ENCODE measurements at places on chromosomes 7 and 10.
A peak's percentile ranks its signal among the peaks of the same experiment; 100 is the strongest.

DNA sequence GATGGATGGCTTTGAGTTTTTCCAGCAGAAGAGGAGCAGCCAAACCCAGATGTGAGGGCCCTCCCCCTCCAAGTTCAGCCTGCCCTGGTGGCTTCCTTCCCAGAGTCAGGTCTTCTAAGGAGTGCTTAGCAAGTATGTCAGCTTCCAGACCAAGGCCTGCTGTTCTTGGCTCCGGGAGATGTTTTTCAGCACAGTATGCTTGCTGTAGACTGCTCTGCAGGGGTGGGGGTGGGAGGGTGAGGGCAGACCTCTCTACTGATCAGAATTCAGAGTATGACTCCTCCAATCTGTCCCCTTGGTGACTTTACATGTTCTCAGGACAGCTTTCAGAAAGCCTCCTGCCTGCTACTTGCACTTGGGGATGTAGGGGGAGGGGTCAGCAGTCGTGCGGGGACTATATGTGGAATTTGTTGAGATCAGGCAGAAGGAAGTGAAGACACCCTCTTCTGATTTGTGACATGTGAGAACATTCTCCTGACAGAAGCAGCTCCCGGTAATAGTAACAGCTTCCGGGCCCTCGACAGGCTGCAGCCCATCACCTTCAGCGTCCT lies 516.4 kb upstream of the ZMIZ1 start:
- no peak for DNase-seq

- peak; percentile 72 for DNase-seq
Observed at GRCh38 chr10:133258066-133258817, 18.4 kb downstream of the ADAM8 start.

GRCh38 chr10:27838361-27838760 lies 92.7 kb upstream of the MKX start:
- no peak for DNase-seq

GRCh38 chr7:145398758-145399157 lies 562.9 kb upstream of the TPK1 start:
- peak; percentile 1 for DNase-seq

GRCh38 chr10:79112881-79113431 lies 44.2 kb downstream of the ZMIZ1 start:
- DNase-seq, result peak; percentile 90

DNA sequence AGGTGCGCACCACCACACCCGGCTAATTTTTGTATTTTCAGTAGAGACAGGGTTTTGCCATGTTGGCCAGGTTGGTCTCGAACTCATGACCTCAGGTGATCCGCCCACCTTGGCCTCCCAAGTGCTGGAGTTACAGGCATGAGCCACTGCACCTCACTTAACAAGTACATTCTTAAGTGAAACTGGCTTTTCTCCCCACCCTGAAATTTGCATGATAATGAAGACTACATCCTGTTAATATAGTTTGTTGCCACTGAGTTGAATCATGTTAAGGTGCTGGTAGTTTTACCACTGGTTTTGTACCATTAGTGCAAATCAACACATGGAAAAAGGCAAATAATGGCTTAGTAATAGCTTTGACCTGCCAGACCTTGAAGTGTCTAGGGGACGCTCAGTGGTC lies 62.2 kb downstream of the MPLKIP start:
- DNase-seq, result peak; percentile 27

- peak; percentile 76 for DNase-seq
Observed at GRCh38 chr10:32367793-32368453, 21.0 kb upstream of the EPC1 start.

DNA sequence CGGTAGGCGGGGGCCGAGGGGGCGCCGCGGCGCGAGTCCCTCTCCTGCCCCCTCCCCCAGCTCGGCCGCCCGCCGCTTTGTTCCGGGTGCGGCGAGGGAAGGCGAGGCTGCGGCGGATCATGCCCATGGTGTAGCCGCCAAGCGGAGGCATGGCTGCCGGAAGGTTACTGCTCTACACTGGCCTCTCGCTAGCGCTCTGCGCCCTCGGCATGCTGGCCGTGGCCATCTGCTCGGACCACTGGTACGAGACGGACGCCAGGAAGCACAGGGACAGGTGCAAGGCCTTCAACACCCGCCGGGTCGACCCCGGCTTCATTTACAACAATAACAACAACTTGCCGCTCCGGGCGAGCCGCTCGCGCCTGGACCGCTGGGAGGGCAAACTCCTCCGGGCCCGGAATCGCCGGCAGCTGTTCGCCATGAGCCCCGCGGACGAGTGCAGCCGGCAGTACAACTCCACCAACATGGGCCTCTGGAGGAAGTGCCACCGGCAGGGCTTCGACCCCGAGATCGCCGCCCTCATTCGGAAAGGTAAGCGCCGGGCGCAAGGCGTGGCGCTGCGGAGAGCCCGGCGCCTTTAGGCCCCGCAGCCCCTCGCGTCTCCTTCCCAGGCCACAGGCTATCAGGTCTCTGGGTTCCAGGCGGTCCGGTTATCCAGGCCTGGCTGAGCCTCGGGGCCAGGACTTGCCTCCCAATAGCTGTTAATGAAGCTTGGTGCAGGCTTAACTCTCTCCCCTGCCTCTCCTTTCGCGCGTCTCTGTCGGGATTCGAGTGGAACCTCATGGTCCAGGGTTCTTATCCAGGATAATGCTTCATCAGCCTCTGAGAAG lies 513 bp downstream of the TMEM178B start:
- peak; percentile 7 for DNase-seq

GRCh38 chr7:118179191-118179590 lies 4.8 kb upstream of the LSM8 start:
- no peak for DNase-seq

DNA sequence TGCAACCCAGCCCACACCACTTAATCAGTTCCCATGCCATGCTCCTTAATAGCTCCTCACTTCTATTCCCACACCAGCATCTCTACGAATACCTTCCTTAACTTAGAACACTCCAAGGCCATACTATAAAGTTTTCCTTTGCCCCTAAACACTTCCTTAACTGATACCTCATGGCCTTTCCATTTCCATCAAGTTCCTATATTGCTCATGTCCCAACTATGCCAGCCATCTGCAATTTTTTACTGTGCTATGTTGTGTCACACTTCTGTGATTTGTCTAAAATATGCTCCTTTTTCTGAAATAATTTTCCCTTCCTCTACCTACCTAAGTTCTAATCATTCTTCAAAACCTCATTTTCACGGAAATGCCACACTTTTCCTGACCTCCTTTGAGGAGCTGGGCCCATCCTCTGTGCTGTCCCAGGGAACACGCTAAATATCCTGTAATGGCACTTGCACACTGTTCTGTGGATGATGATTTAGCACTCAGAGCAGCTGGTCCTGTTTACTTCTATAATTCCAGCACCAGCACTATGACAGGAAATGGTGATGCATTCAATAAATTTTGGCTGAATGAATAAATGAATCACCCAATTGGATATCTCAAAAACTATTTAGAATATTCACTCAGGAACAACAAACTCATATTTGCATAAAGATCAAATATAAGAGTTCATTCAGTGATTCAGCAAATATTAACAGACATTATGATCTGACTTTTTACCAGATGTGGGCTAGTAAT lies 266.5 kb upstream of the HGF start:
- peak; percentile 13 for DNase-seq

Data from epithelial cell of esophagus (primary cell).